ENCODE measurements at places on chromosomes 5 and 9.

DNA sequence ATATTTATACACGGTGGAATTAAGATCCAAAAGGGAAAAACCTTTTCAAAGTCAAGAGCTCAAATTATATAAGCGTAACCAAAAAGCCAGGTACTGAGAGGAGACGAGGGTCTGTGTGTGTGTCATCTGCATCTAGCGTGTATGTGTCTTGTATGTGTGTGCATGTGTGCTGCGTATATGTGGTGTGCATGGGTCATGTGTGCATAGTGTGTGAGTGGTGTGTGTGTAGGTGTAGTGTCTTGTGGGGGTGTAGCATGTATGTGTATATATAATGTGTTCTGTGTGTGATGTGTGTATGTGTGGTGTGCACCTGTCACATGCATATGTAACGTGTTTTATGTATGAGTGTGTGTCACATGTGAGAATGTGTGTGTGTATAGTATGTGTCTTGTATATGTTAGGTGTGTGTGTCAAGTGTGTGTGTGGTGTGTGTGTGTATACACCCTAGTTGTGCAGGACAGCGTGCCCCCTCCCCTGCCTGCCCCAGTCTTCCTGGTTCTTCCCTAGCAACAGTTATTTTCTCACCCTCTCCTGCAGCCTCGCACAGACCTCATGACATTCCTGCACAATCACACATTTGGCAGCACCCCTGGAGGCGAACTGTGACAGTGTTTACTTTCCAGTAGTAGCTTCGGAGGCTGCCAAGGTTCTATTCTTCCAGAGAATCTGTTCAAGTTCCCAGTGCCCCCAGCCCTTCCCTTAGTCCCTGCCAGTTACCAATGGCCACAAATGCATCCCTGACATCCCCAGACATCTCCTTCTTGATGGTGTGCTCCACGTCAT, 27.1 kb upstream of the TNIP1 start:
- DNase-seq: peak; percentile 65

DNA sequence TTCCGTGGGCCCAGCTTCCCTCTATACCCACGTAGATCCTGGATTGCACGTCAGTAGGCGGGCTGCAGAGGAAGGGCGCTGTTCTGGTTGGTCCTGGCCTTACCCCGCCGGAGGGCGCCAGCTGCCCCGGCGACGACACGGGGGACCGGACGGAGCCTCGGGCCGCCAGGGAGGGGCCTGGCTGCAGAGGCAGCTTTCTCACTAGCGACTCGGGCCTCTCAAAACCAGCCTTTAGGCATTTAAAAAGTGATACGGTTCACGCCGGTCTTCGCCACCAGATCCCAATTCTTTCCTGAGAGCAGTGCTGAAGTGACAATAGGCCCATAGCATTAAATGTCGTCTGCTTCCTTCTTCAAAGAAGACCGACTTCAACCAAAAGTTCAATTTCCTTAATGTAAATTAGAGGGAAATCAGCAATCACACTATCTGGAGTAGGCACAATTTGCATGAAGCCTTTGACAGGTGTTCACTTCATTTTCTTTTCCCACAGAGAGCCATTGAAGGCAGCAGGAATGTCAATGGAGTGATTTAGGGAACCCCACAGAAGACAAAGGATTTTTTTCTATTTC, 17.6 kb upstream of the UBE2D2 start:
- peak; percentile 83 for DNase-seq

DNA sequence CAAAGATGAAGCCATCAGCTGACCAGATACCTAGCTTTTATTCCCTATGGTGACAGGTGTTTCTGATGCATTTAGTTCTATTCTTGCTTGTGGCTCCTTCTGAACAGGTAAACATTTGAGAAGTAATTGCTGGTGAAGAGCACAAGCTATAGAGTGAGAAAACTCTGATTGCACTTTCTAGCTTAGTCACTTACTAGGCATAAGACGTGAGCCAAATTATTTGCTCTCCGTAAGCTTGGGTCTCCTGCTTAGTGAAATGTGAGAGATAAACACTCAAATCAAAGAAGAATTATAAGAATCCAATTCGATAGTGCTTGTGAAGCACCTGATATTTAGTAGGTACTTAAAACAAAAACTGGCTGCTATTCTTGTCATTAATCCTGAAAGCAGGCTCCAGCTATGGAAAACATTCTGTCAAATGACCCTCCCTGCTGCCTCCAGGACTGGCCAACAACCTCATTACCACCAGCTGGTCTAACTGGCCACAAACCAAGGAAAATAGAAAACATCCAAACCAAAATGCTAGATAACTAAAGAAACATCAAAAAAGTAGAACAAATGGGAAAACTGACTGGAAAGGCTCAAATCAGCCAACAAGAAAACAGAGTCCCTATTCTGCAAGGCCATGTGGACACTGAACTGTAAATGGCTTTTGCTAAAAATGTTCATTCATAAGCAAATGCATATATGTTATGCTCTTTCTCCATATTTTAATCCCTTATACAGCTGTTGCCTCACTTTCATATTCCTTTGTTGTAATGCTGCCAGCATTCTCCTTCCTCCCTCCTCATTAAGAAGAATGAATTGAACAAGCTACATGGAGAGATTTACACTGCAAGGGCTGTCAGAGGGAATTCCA, 616.1 kb downstream of the DTWD2 start:
- no peak for DNase-seq

DNA sequence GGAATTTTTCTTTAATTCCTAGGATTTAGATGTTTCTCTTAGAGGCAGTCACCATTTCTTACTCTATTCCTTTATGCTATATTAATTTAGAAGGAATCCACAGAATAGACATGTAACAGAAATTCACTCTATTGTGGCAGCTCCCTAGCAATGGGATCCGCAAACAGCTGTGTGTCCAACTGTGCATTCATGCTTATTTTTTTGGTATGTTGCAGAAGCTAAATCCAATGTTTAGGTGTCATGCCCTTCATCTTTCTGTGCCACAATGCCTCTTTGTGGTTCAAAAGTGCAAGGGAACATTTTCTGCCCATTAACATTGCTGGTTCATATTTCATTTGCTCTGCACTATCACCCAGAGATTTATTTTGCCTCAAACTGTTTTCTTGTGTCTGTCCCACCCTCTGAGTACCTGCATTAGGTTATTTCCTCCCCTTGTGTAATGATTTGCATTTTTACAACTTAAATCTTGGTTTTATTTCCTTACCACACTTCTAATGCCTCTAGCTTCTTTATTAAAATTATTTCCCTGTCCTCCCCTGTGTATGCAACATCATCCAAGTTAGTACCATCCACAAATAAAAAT, 816.5 kb downstream of the EFNA5 start:
- no peak for DNase-seq

- DNase-seq: no peak
Measured at GRCh38 chr5:148384380-148384737, 601 bp downstream of the FBXO38 start.

DNA sequence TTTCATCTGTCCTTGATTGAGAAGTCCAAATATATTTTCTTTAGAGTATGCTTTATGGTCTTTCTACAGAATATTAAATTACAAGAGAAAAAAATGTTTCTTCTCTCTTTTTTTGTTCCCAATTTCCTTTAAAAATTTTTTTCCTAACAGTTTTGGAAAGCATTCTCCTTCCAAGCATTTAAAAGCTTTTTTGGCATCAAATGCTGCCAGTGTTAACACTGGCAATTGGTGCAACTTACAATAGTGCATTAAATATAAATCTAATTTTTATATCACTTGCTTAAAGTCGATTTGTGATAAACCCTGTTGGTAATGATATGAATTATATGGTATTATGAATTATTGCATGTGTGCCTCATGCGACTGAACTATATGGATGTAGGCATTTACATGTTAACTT, 165.9 kb upstream of the ELL2 start:
- DNase-seq: no peak

GRCh38 chr9:93028448-93029006, 30.0 kb upstream of the SUSD3 start:
- DNase-seq: no peak

- DNase-seq: no peak
Measured at GRCh38 chr5:62780888-62781287, 202.3 kb downstream of the LRRC70 start.

- DNase-seq: no peak
Measured at GRCh38 chr9:36118706-36119105, 17.8 kb upstream of the GLIPR2 start.

- DNase-seq: no peak
Measured at GRCh38 chr5:26553079-26553478, 485.3 kb downstream of the CDH9 start.

- DNase-seq: no peak
Measured at GRCh38 chr5:174204535-174205313, 159.2 kb downstream of the NSG2 start.

- no peak for DNase-seq
Measured at GRCh38 chr5:143445776-143446175, 42.3 kb upstream of the NR3C1 start.

GRCh38 chr9:126501383-126502331, 112.1 kb upstream of the LMX1B start:
- DNase-seq: no peak

DNA sequence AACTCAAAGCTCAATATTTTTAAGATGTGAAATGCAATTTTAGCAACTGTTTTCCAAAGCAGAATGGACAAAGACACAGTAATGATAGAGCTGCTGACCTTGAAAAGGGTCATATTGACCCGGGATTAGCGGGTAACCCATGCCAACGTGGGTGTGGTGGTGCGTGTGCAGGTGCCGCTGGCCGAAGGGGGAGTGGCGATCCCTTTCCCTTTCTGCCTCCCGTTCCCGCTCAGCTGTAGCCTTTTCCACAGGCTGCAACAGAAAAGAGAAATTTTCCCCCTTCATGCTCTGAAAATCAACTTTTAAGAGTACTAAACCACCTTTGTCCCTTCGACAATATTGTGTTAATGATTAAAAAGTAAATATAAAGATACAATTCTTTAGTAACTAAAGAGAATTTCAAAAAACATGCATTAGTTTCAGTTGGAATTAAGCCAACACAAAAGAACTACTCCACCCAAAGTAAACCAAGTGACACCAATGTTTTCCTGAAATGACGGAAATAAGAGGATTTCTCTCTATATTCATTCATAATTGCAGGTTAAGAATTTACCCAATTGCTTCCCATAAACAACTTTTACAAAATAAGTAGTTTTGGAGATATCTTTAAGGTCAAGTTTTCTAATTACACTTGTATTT, 105.2 kb downstream of the ZNF608 start:
- no peak for DNase-seq

DNA sequence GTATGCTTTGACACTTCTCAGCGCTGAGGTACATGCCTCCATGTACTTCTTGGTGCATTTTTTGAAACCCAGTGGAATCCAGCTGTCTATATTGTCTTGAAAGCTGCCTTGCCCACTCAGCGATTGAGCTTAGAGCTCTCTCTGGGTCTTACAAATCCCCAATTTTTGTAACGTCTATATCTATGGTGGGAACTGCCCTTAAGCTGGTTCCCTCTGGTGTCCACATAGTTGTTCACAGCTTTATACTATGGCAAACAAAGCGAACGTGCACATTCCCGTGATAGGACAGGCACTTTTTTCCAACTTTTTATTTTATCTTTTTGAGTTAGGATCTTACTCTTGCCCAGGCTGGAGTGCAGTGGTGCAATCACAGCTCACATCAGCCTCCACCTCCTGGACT, 20.9 kb downstream of the CDHR2 start:
- no peak for DNase-seq

DNA sequence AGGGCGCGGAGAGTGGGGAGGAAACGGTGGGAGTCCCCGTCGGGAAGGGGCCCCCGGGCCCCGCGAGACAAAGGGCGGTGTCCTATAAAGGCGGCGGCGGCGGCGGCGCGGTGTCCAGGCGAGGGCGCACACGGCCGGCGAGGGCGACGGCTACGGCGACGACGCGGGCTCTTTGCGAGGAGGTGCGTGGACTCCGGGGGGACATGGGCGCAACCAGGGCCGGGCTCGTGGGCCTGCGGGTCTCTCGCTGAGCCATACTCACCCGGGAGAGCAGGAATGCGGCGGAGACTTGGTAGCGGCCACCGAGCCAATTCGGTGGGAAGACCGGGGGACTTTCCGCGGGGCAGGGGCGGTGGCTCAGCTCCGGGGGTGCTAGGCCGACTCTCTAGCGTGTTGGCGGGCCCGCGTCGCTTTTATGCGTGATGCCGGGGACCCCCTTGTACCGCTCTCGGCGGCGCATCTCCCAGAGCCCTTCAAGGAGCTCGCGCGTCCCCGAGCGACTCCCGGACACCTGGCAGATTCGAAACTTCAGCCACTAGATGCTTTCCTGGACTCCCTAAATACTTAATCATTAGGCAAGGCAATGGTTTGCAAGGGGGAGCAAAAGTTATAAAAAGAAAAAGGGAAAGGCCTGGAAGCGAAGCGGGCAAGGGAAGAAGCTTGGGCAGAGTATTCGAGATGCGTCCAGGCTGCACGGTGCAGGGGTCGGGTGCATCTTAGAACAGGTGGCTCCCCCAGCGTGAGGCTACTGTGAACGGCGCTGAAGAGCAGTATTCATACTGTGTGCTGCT, 5.9 kb upstream of the TAL2 start:
- peak; percentile 57 for DNase-seq

DNA sequence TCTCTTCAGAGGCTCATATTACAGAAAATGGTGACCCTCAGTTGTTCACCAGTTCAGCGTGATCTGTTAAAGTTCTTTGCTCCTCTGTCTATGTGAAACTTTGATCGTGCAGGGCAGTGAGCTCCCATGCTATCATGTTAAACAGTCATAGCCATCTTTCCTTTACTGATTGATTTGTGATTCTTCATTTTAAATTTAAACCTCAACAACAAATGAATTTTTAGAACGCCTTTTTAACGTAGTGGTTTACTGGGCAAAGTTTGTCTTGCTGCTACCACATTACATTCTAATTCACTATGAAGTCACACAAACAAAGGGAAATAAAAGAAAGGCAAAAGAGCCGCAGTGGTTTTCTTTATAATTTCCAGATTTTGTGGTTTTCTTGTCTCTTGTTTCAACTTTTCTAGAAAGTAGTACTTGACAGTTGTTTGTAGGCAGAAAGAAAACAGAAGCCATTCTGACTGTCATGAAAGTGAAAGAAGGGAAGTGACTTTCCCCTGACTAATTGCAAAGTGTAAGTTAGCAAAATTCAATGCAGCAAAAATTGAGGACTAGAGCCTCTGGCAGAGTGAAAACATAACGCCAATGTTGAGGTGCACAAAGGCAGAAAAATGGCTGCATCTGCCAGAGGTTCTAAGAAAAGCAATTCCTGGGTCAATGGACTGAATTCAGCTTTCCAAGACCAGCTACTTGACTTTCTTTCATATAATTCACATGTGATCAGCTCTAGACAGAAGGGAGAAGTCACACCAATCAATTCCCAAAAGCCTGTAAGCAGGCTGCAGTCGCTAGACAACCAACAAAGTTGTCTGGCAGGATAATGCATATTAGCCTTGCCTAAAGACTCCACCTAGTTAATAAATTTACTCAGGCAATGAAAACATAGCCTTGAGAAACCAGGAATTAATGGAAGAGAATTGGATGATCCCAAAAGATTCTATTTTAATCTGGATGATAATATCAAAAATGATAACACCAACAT, 7.1 kb upstream of the IFNA6 start:
- no peak for DNase-seq
